ENCODE measurements at places on chromosomes 2 and 18.

GRCh38 chr2:55168221-55169154 lies 63.6 kb downstream of the CLHC1 start:
- H3K27ac ChIP-seq, result no peak overlapping the region
- DNase-seq, result peak; percentile 53
- peaks cover 19% of the 10 kb centered on the region for H3K4me1 ChIP-seq
- no peak overlapping the region for H3K4me3 ChIP-seq
- H3K36me3 ChIP-seq, result no peaks in the 10 kb centered on the region

DNA sequence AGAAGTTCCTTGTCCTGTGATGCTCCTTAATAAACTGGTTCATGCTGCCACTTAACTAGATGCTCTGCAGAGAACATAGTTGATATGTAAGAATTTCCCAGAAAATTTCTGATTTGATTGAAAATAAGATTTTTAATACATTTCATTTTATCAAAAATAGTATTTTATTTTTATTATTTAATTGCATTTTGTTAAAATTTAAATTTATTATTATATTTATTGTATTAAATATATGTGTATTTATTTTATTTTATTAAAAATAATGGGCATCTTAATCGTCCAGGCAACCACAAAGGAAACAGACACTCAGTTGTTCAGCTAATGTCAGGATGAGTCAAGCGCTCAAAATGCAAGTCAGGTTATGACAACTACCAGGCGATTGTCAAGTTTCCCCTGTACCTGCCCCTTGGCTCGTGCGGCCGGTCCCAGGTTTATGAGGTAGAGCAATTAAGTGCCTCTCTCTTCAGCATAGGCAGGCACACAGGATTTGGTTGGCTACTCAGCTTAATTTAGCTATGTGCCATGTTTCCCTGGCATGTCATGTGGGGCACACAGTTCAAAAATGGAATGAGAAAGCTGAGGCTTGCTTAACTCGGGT lies 361.2 kb downstream of the RND3 start:
- no peaks in the 10 kb centered on the region for H3K36me3 ChIP-seq
- DNase-seq, result no peak
- H3K4me1 ChIP-seq, result peaks cover 8% of the 10 kb centered on the region
- H3K4me3 ChIP-seq, result no peak overlapping the region

DNA sequence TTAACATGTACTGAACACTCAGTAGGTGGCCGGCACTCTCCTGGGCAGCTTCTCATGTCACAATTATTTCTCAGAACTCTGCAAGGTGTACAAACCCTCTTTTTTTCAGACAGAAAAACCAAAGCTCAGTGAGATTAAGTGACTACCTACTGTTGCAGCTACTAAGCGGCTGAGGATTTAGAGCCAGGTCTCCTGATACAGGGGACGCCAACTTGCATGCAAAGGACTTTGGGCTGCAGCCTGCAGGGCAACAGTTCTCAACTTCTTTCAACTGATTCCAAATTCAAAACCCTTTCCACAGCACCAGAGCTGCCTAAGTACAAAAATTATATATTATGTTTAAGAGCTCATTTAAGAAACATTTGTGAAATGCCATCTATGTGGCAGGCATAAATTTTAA lies 177.6 kb downstream of the SUCLG1 start:
- DNase-seq, result no peak
- H3K36me3 ChIP-seq, result no peaks in the 10 kb centered on the region
- no peaks in the 10 kb centered on the region for H3K27me3 ChIP-seq
- no peaks in the 10 kb centered on the region for H3K4me1 ChIP-seq

DNA sequence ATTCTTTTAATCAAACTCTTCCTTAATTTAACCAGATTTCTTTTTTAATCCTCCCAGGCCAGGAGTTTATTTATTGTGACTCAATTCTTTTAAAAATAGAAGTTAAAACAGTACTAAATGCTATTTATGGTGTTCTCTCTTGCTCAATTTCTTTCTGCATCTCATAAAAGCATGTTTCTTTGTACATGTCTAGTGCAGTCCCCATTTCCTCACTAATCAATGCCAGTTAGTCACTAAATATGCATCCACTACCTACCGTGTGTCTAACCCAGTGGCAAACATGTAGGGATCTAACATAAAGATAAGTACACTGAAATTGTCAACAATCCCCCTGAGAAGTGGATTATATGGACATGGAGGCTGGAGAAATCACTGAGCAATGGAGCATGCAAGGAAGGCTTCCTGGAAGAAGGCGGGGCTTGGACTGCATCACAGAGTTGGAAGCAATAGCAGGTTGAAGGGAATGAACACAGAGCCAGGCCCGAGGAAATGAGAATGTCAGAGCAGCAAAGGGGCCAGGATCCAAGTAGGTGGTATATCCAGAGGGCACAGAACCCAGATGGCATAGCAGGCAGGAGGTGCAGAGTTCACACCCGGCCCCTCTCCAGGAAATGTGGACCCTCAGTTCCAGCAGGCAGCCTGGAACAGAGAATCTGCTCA lies 105.3 kb upstream of the FOSL2 start:
- H3K36me3 ChIP-seq, result no peaks in the 10 kb centered on the region
- H3K4me1 ChIP-seq, result no peaks in the 10 kb centered on the region
- H3K27me3 ChIP-seq, result no peaks in the 10 kb centered on the region
- H3K27ac ChIP-seq, result no peak overlapping the region

DNA sequence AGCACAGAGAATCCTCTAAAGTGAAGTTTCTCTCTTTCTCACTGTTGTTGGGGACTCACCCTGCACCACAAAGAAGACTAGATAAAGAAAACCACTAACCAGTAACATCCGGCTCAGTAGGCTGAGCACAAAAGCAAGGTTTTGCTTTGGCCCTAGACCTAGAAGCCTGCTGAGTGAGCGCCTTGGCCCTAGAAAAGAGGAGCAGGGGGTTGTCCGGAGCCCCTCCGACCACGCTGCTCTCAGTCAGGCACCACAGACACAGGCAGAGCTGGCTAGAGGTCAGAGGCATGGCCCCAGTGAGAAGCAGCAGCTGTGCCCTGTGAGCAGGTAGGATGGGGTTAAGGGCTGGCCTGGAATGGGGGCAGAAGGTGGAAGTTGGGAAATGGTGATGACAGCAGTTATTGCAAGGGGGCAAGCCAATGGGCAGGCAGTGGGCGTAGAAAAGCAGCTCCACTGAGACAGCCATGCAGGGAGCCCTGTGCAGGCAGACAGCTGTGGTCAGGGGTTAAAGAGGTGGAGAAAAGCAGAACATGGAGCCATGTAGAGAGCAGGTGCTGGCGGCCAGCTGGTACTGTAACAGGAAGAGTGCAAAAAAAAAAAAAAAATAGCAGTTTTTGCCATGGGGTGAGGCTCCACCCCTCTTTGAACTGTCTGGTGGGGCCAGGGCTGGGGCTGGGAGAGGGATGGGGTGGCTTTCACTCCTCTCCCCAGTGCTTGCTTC lies 36.9 kb upstream of the SLC14A1 start:
- no peaks in the 10 kb centered on the region for H3K27me3 ChIP-seq
- no peaks in the 10 kb centered on the region for H3K36me3 ChIP-seq
- no peaks in the 10 kb centered on the region for H3K4me1 ChIP-seq
- DNase-seq, result no peak
- H3K4me3 ChIP-seq, result no peak overlapping the region

- DNase-seq, result no peak
- H3K4me1 ChIP-seq, result no peaks in the 10 kb centered on the region
- H3K36me3 ChIP-seq, result no peaks in the 10 kb centered on the region
- no peaks in the 10 kb centered on the region for H3K27me3 ChIP-seq
- no peak overlapping the region for H3K4me3 ChIP-seq
These were observed 215.4 kb downstream of the AFF3 start for GRCh38 chr2:99926986-99927385.

DNA sequence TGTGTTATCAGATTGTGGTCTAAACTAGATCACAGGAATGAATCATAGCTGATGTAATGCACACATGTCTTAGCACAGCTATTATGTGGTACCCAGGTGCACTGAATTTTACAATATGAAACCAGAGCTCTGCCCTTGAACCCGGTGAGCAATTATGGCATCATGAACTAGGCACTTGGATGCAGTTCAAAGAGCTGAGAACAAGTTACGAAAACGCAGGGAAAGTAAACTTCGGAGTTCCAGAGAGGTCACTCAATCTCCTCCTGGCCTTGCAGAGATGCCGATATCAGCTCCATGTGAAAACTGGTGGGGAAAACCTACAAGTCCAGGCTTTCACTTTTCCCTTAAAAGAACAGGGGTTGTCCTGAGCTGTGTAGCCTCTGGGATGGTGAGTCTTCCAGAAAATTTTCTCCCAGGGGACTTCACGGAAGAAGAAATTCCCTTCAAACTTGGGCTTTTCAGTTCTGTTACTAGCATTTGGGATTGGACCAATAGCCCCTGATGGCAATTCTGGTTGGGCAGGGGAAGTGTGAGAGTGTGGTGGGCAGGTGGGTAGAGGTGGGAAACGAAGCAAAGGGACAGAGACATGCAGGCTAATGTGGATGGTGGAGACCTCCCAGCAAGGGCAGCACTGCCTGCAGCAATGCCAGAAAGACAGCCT lies 71.1 kb upstream of the SH3BP4 start:
- no peaks in the 10 kb centered on the region for H3K36me3 ChIP-seq
- H3K27me3 ChIP-seq, result no peaks in the 10 kb centered on the region

- H3K27me3 ChIP-seq, result no peaks in the 10 kb centered on the region
- H3K27ac ChIP-seq, result no peak overlapping the region
- H3K4me1 ChIP-seq, result no peaks in the 10 kb centered on the region
- DNase-seq, result no peak
- no peaks in the 10 kb centered on the region for H3K36me3 ChIP-seq
These were observed 35.1 kb downstream of the MAPRE2 start for GRCh38 chr18:35076135-35076924.

DNA sequence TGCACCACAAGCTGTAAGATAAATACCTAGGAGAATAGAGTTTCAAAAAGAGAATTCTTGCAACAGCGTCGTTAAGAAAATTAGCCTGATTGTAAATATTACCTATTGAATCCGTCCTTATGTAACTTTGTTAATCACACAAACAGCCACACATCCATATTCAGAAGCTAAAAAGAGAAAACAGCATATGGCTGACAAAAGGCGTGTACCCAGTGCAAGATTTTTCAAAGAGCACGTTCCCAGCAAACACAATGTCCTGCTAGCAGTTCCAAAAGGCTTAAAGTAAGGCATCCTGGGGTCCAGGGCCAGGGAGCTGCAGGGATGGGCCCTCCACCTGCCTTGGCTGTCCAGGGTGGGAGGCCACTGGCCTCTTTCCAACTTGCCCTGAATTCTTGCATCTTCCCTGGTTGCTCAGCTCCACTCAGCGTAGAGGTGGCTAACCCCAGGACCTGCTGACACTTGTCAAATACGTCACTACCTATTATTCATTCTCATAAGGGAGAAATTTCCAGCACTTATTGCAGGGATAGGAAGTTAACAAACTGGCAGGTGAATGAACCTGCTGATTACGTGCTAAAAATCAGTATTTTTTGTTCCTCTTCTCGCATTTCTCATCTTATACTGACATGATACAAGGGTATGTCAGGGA lies 102.1 kb upstream of the NEDD4L start:
- no peak for DNase-seq
- no peak overlapping the region for H3K27ac ChIP-seq
- no peaks in the 10 kb centered on the region for H3K4me1 ChIP-seq
- H3K36me3 ChIP-seq, result no peaks in the 10 kb centered on the region
- H3K4me3 ChIP-seq, result no peak overlapping the region

DNA sequence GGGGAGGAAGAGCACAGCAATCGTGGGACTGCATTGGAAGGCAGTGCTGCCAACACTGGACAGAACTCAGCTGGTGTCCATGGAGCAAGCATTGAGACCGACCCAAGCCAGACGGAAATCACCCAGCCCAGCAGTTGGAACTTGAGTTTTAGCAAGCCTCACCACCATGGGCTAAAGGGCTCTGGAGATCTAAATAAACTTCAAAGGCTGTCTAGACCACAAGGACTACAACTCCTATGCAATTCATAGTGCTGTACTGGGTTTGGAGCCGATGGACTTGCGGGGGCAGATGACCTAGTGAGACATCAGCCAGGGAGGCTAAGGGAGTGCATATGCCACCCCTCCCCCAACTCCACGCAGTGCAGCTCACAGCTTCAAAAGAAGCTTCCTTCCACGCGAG lies 243.6 kb upstream of the SLC39A10 start:
- DNase-seq, result no peak
- no peak overlapping the region for H3K27ac ChIP-seq
- H3K4me3 ChIP-seq, result no peak overlapping the region
- H3K4me1 ChIP-seq, result no peaks in the 10 kb centered on the region
- no peaks in the 10 kb centered on the region for H3K36me3 ChIP-seq

GRCh38 chr2:17719562-17720371 lies 33.8 kb downstream of the SMC6 start:
- H3K36me3 ChIP-seq, result peaks cover 41% of the 10 kb centered on the region
- no peak for DNase-seq
- no peak overlapping the region for H3K4me3 ChIP-seq
- no peaks in the 10 kb centered on the region for H3K4me1 ChIP-seq
- H3K27ac ChIP-seq, result no peak overlapping the region

GRCh38 chr2:219684721-219685689 lies 57.6 kb downstream of the SLC4A3 start:
- peak overlapping the region; percentile 45 for H3K4me3 ChIP-seq
- H3K36me3 ChIP-seq, result no peaks in the 10 kb centered on the region
- H3K27me3 ChIP-seq, result peaks cover 21% of the 10 kb centered on the region
- no peak overlapping the region for H3K27ac ChIP-seq

GRCh38 chr2:191942739-191943103 lies 95.8 kb upstream of the CAVIN2 start:
- no peak overlapping the region for H3K27ac ChIP-seq
- no peaks in the 10 kb centered on the region for H3K27me3 ChIP-seq
- no peaks in the 10 kb centered on the region for H3K4me1 ChIP-seq
- DNase-seq, result no peak

- no peak for DNase-seq
- peak within 1 kb of the TSS; percentile 33 for H3K4me3 ChIP-seq
- no peaks in the 10 kb centered on the region for H3K36me3 ChIP-seq
- H3K27ac ChIP-seq, result no peak within 1 kb of the TSS
These were observed at the start of gene FHOD3 for GRCh38 chr18:36297417-36298125. Gene FHOD3 (plus strand): TSS chr18:36297713. CDS start chr18:36297836, 123 bp downstream.

- no peaks in the 10 kb centered on the region for H3K4me1 ChIP-seq
- peak; percentile 9 for DNase-seq
- no peak overlapping the region for H3K27ac ChIP-seq
- no peaks in the 10 kb centered on the region for H3K27me3 ChIP-seq
- no peaks in the 10 kb centered on the region for H3K36me3 ChIP-seq
These were observed 207.6 kb upstream of the TANK start for GRCh38 chr2:160952464-160953254.

- H3K4me1 ChIP-seq, result no peaks in the 10 kb centered on the region
- DNase-seq, result no peak
- H3K27ac ChIP-seq, result no peak overlapping the region
- H3K36me3 ChIP-seq, result no peaks in the 10 kb centered on the region
- H3K4me3 ChIP-seq, result no peak overlapping the region
These were observed 245.4 kb downstream of the CDH2 start for GRCh38 chr18:27931535-27931934.

- H3K27me3 ChIP-seq, result peaks cover 34% of the 10 kb centered on the region
- H3K27ac ChIP-seq, result no peak overlapping the region
- H3K4me1 ChIP-seq, result no peaks in the 10 kb centered on the region
- H3K36me3 ChIP-seq, result no peaks in the 10 kb centered on the region
- H3K4me3 ChIP-seq, result no peak overlapping the region
- DNase-seq, result no peak
These were observed 115.7 kb downstream of the FAM210A start for GRCh38 chr18:13610555-13611141.

GRCh38 chr18:51192696-51193095 lies 4.8 kb downstream of the MEX3C start:
- no peak for DNase-seq
- no peak overlapping the region for H3K27ac ChIP-seq
- no peaks in the 10 kb centered on the region for H3K27me3 ChIP-seq

Measured in large intestine (tissue), 12 donors.